CD14-positive monocyte (primary cell): ENCODE measurements at places on chromosomes 6 and 20. TPM values are rescaled to one million over a fixed set of nuclear protein-coding genes. Genes with fewer than 3 reads are reported as not detected.

The CLPSL2 gene
- not detected for polyA plus RNA-seq

DNA sequence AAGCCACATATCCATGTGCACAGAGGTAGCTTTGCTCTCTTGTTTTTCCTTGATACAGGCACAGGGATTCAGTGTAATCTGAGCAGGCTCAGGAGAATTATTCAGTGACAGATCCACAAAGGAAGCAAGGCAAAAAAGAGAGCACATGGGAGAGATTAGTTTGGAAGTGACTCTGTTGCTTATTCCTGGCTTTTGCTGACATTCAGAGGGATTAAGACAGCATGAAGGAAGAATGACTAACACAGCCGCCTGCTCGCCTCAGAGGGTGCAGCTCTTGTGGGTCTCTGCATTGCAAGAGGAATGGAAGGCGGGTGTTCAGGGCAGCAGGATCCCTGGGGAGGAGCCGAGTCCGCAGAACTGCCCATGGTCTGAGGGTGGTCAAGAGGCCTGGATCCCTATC is 203.4 kb upstream of the KCNQ5 start:
- H3K27me3 ChIP-seq = no peaks in the 10 kb centered on the region
- no peak for DNase-seq
- no peak overlapping the region for H3K4me3 ChIP-seq
- H3K27ac ChIP-seq = no peak overlapping the region

DNA sequence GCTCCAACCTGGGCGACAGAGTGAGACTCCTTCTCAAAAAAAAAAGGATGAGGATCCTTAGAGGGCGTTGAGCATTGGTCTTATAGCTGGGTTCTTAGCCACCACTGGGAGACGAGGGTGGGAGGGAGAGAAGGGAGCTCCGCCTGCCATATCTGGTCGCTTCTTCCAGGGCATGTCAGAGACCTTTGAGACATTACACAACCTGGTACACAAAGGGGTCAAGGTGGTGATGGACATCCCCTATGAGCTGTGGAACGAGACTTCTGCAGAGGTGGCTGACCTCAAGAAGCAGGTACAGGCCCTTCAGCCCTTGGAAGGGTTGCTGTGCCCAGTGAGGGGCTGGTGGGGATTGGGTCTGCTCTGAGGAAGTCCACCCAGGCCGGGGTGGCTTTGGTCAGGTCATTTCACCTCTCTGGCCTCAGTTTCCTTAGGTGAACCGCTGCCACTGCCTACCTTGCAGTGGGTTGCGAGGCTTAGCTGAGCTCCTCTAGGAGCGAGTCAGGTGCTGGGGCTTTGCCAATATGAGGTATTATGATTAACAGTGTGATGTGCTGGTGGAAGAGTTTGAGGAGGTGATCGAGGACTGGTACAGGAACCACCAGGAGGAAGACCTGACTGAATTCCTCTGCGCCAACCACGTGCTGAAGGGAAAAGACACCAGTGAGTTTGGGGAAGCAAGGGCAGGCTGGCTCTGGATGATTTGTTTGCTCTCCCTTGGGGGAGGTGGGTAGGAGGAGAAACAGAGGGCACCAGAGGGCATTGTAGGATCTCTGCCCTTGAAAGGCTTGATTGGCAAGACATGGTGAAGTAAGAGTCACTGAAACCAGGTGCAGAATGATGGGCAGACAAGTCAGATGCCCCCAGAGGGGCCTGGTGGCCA is 8.5 kb downstream of the CNPY3 start:
- DNase-seq = no peak
- peaks cover 26% of the 10 kb centered on the region for H3K4me1 ChIP-seq
- no peak overlapping the region for H3K4me3 ChIP-seq
- peaks cover 90% of the 10 kb centered on the region for H3K36me3 ChIP-seq
- no peaks in the 10 kb centered on the region for H3K27me3 ChIP-seq

- no peak for DNase-seq
- H3K36me3 ChIP-seq = no peaks in the 10 kb centered on the region
- no peak overlapping the region for H3K27ac ChIP-seq
- no peaks in the 10 kb centered on the region for H3K4me1 ChIP-seq
- no peaks in the 10 kb centered on the region for H3K27me3 ChIP-seq
Observed at GRCh38 chr6:155980768-155981079, 525.1 kb upstream of the NOX3 start.

DNA sequence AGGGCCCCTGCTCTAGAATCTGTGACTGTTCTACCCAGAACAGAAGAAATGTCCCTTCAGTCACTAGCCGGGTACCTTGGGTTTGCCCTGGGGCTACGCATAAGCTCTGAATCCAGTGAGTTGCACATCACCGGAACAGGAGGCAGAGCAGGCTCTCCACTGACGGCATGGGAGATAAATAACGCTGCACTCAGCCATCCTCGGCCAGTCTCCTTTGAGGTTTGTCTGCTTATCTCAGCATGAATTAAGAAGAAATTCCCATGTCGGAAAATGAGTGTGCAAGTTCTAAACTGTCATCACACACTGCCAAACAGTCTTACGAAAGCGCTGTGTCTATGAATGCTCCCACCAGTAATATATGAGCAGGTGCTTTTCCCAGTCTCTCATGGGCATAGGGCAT is 90.8 kb downstream of the FAM50B start:
- H3K27me3 ChIP-seq = peaks cover 4% of the 10 kb centered on the region
- no peak for DNase-seq
- H3K27ac ChIP-seq = no peak overlapping the region
- no peak overlapping the region for H3K4me3 ChIP-seq
